Activated CD4-positive, alpha-beta T cell treated with anti-CD3 and anti-CD28 coated beads, Interleukin-2, amount 50 U/mL, for 48 hours (primary cell): ENCODE measurements at places on chromosomes 1 and 21.

- no peak for DNase-seq
Observed at GRCh38 chr1:171185091-171185490, at the start of gene FMO2. Gene FMO2, plus strand, starts transcription at chr1:171185300. Its CDS starts 414 bp downstream, at chr1:171185714.

DNA sequence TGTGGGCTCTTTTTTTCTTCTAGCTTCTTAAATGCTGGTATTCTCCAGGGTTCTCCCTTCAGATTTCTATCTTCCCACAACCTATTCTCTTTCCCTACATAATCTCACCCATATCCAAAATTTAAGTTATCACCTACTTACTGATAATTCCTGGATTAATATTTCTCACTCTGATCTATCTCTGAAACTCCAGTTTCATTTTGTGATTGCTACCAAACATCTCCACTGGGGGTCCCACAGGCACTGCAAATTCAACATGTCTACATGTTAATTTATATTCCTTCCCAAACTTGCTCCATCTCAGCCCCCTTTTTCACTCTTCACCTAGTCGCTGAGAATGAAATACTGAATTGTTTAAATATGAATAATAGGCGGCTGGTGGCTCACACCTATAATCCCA, 9.9 kb upstream of the C1orf141 start:
- DNase-seq: peak; percentile 25

GRCh38 chr1:94411237-94411636, 7.0 kb upstream of the ABCD3 start:
- DNase-seq: no peak

DNA sequence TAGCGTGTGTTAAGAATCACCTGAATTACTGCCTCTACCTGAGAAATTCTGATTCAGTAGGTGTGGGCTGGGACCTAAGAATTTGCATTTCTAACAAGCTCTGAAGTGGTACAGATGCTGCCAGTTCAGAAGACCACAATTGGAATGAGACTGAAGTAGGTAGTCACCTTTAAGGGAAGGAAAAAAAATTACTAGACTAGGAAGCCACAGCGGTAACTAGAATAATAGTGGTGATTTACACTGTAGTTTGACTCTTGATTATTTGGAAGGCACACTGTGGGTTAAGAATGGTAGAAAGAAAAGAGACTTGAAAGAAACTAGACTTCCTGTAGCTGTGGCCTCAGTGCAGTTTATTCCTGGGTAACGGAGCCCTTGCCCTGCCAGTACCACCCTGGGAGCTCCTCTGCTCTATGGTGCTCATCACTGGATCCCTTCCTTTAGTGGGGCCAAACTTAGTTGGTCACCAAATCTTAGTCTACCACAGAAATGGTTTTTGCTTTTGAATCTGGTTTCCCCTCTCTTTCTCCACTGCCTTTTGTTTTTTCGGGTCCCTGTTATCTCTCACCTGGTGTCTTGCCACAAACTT, 43.6 kb downstream of the ARID1A start:
- no peak for DNase-seq

DNA sequence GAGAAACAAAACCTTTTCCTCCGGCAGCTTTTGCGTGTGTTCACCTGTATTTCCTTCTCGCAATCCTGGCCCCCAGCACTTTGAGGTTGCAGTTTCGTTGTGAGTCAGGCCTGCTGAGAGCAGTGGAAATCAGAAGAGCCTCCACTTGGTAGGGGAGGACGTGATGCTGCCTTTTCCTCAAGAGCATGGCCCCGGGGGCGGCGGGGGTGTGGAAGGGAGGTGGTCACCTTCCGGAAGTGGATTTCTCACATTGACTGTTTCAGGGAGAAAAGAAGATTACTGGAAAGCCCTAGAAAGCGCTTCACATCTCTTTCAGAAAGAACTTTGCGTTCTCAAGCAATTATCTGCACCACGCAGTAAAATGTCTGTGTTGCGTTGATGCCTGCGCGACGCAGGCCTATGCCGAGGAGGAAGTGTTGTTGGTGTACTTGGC, 12.2 kb upstream of the IL10 start:
- peak; percentile 92 for DNase-seq

DNA sequence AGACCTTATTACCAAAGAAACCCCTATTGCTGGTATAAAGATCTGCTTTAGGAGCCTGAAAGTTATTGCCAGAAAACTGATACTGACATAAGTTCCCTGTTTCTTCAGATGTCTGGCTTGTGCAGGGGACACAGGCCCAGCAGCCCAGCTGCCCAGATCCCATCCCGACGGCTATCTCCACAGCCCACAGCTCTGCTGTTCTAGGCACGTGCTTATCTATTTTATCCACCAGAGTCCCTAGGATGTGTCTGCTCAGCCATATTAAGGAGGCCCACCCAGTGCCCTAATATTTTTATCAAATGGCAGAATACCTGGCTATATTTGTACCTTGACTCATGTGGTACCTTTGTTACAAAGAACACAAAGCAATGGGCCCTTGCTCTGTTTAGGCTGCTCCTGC, 58.9 kb downstream of the DDX20 start:
- no peak for DNase-seq

GRCh38 chr1:21662426-21663247, 6.5 kb downstream of the RAP1GAP start:
- no peak for DNase-seq

DNA sequence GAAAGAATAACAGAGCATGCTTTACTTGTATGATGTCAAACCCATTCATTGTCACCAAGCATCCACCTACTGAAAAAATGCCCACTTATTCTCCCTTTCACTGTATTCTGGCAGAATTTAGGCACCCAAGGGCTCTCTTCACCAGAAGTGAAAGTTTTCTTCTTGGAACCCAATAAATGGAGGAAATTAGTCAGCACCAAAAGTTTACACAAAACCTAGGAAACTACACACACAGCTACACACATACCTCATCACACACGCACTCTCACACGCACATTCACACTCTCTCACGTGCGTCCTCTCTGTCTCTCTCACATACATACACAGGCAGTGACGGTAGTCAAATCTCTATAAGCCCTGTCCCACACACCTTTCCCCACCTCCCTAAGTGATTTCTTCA, 37.6 kb downstream of the MCOLN2 start:
- peak; percentile 43 for DNase-seq

- peak; percentile 34 for DNase-seq
Observed at GRCh38 chr1:240611619-240612480, at the start of gene GREM2. Gene GREM2, minus strand, starts transcription at chr1:240612155. Its CDS starts 118,680 bp downstream, at chr1:240493475.

DNA sequence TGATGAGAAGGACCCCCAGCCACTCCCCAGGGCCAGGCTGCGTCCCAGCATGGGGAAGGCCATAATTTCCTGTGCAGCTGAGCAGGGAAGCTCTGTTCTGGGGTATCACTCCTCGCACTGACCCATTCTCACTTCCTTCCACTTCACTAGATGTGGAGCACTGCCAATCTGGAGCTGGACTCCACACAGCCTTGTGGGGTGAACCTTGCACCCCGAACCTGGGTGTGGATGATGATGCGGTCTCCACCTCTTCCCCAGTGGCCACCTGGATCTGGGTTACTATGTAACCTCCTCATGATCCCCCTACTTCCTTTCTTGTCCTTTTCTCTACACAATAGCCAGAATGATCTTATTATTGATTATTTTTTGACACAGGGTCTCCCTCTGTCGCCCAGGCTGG, 36.7 kb downstream of the CTNNBIP1 start:
- no peak for DNase-seq

DNA sequence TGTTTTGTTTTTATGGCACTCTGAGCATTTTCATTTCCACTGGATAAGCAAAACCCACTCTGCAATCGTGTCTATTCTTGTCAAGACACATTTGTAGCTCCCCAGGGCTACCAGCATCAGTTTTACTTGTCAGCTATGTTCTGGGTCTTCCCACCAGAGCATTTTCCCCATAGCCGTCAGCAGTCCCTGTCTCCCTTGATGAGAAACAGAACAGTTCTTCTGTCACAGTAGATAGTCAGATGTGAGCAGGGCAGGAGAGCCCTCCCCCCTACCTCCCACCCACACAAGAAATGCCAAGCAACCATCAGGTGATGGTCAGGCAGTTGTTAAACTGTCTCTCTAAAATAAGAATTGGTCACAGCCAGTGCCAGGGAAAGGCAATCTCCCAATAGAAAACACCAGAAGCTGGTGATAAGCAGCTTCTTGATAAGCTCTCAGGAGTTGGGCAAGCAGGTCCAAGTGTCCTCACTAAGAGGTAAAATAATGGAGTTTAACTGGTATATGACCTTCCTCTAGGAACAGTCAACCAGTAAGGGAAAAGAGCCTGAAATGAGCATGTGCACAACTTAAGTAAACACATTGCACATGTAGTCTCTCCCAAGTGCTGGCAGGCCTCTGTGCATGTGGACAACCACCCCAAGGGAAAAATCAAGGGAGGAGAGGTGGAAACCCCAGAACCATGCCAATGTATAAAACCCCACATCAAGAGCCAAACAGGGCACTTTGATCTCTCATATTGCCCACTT, 208.2 kb downstream of the S1PR1 start:
- no peak for DNase-seq

GRCh38 chr1:108704496-108704895, 8.2 kb upstream of the FNDC7 start:
- DNase-seq: no peak

DNA sequence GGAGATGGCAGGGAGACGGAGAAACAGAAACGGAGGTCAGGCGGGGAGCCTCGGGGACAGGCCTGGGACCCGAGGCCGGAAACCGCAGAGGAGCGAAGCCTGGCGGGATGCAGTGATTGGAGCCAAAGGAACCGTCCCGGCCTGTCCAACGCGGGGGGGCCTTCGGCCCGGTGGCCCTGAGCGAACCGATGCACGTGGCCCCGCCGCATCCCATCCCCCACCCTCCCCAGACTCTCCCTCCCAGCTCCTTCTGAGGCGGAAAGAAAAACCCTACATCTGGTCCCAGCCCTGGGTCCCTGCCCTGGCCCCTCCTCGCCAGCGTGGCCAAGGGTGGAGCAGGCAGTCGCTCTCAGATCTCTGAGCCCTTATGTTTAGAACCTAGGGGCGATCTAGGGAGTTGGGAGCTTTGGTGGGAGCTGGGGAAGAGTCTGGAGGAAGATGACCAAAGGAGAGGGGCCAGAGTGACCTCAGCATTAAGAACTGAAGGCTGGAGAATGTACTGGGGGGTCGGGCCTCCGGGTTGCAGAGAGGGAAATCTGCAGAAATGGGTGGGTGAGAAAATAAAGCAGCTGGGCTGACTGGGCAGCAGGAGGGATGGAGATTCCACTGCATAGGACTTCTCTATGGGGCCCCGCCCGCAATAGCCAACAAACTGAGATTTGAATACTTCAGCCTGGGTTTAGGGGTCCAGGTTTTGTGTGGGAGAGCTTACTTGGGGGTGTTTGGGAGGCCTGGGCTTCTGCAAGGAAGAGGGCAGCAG, 1.5 kb upstream of the CRABP2 start:
- DNase-seq: peak; percentile 22

GRCh38 chr21:41643246-41643966, 123.4 kb downstream of the RIPK4 start:
- no peak for DNase-seq

DNA sequence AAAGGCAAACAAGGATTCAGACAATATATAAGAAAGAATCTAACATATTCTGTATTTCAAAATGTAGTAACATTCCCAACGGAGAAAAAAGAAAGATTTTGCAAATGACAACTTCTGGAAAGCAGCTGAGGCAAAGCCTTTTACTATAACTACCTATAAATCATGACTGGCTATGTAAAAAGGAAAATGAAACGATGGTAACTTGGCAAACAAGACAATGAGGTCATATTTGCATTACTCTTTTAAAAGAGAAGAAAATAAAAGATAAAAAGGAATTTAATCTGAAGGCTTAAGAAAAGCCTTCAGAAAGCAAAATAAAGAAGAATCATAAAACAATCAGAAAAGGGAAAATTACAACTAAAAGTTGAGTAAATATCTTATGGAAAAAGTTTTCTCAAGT, 25.1 kb upstream of the ASPM start:
- DNase-seq: no peak

GRCh38 chr1:161080441-161081405, 8.6 kb downstream of the NECTIN4 start:
- no peak for DNase-seq

DNA sequence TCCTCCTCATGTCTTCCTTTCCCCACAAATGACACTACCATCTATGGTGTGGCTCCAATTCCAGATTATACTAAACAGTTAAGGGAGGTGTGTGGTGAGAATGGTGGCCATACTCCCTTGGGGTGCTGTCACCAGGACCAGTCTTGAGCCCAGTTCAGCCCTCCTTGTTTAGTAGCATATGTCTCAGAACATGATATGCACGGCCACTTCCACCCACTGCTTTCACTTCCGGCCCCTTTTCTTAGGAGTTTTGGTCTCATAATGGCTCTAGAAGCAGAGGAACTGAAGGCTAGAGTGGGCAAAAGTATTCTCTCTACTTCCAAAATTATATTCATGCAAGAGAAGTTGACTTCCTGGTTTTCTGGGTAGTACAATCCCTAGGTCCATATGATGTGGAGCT, 45.3 kb upstream of the CACNA1E start:
- DNase-seq: no peak

DNA sequence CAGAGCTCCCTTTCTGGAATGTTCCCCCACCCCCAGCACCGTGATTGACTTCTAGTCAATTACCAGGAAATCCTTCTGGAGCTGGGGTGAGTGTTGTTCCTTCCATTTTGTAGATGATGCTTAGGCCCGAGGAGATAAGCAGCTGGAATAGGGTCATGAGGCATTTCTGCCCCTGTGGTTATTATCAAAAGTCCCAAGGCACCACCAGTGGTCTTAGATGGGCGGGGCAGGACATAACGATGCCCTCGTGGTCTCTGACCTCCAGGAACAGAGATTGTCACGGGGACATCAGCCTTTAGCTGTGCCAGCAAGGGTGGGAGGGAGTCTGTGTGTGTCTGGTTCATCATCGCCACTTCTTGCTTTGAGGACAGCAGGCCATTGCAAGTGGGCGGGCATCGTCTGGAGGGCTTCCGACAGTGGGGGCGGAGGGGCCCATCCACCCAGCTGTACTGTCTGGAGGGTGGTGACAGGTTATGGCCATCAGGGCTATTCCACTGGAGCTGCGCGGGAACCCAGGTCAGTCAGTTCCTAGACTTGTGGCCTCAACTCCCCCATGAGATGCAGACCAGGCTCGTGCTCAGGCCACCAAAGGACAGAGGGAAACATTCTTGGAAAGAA, 22.6 kb downstream of the TNFRSF8 start:
- DNase-seq: no peak

DNA sequence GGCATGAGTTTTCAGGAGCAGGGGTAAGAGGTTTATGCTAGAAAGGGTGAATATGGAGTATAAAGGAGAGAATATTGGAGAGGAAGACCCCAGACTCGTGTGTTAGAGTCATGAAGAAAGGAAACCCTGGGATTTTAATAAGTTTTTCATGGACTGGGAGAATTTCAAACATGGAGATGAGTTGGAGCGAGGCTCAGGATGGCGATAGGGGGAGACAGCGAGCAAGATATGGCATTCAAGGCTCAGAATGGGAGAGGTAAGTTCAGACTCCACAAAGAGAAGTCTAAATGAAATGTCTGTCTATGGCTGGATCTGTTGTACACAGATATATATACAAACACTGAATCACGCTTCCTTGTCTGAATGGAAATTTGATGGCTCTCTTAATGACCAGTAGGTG, 92.5 kb downstream of the LRRC40 start:
- DNase-seq: no peak
